ENCODE measurements at places on chromosomes 4 and X.
A peak's percentile ranks its signal among the peaks of the same experiment; 100 is the strongest.

DNA sequence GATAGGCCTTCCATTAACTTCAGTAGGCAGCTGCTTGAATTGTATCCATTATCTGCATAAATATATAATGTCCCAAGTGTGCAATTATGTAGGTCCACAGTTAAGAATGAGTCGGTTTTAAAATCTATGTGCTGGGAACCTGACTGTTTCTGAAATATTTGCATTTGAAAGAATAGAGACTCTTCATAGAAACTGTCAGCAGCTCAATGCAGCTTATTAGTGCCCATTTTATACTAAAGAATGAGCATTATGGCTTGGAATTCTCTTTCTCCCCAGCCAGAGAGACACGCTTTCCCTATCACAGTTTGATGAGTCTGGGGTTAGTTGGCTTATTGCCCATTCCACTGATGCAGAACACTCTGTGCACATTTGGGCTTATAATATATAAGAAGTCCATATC is 202.0 kb upstream of the PCDH7 start:
- no peak for DNase-seq

DNA sequence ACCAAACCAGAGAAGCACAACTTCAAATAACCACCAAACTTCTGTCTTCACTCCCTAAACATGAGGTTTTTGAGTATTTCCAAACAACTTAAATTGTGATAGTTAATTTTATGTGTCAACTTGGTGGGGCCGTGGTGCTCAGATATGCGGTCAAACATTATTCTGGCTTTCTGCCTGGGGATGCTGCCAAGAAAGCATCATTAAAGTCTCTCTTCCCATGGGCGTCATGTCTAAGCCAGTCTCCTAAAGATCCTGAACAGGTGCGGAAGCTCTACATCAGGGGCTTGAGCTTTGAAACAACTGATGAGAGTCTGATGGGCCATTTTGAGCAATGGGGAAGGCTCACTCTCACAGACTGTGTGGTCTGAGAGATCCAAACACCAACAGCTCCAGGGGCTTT is 24.1 kb upstream of the SOD3 start:
- DNase-seq: no peak

DNA sequence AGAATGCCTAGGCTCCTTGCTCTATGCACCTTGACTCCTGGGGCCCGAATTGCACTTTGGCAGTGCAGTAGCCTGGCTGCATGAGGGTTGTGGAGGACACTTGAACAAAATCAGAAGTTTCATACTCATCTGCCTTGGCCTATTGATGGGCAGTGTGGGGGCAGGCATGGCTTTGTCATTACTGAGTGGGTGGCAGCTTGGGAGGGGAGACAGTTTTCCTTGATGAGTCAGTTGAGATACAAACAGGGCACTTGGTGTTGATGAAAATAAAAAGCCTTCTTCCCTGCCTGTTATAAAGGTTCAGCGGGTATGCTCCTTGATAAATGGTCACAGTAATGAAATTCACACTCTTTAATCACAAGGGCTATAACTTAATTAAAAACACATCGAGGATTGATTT is 126.8 kb upstream of the MAMLD1 start:
- no peak for DNase-seq

- no peak for DNase-seq
Observed at GRCh38 chr4:7638984-7639789, 204.5 kb upstream of the PSAPL1 start.

DNA sequence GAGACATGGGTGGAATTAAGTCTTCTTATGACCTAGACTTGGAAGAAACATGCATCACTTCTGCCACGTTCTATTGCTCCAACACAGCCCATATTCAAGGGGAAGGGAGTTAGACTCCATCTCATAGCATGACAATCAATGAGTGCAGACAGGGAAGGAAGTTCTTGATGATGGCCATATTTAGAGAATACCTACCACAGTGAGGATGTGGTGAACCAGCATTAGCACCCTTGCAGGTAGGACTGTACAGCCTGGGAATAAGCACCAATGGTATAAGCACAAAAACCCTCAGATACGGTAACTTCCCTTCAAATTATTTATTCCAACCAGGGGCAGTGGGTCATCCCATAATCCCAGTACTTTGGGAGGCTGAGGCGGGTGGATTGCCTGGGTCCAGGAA is 29.8 kb downstream of the PAGE2 start:
- no peak for DNase-seq

GRCh38 chr4:151013944-151014343 is 1.1 kb downstream of the LRBA start:
- DNase-seq: no peak

- DNase-seq: no peak
Observed at GRCh38 chr4:53937918-53938317, 126.5 kb downstream of the CHIC2 start.

DNA sequence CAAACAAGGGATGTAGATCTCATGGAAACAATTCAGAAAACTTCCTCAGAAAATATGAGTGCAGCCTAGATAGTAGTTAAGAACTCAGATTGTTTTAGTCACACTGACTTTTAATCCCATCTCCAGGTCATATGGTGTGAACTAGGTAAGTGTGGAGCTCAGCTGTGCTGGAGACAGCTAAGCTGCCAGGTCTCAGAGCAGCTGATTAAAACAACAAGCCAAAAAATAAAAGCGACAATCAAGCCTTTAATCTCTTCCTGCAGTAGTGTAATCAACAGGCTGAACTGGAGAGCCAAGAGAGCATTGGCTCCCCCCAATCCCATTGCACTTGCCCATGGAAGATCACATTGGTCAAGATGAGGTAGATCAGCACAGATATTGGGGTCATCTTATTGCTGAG is 98.3 kb upstream of the ATOH1 start:
- DNase-seq: no peak

- DNase-seq: peak; percentile 37
Observed at GRCh38 chr4:25860586-25861279, 2.1 kb downstream of the SEL1L3 start.

DNA sequence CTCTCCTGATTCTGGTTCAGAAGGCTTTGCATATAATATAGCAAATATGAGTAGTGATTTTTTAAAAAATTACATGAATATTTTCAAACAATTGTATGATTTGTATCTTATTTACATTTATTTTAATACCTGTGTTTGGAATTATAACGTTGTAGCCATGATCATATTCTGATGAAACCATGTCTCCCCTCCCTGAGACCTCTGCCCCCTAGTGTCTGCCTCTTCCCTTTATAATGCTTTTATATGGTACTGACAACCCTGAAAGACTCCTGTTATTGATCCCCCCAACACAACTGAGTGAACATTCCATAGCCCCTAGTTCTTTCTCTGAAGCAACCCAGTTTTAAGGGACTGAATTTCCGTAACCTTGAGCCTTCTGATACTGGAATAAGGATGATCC is 187.4 kb downstream of the SOX3 start:
- no peak for DNase-seq

GRCh38 chr4:71254451-71255012 is 84.3 kb upstream of the SLC4A4 start:
- no peak for DNase-seq

DNA sequence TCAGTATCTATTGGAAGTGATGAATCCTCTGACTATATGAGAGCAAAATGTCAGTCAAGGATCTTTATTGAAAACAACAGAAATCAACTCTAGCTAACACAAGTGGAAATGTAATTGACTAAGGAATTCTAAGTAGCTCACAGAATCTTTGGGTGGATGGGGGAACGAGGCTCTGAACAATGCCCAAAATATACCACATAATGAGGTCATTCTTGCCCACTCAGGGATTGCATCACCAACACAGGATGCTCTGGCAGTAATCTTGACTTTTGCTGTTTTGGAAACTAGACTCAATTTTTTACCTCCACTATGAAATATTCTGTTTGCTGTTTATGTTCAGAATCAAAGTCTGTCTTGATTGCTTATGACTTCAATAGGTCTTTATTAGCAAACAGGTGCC is 127.4 kb upstream of the UNC5C start:
- DNase-seq: no peak

- no peak for DNase-seq
Observed at GRCh38 chr4:173009129-173009823, 159.3 kb upstream of the GALNT7 start.

DNA sequence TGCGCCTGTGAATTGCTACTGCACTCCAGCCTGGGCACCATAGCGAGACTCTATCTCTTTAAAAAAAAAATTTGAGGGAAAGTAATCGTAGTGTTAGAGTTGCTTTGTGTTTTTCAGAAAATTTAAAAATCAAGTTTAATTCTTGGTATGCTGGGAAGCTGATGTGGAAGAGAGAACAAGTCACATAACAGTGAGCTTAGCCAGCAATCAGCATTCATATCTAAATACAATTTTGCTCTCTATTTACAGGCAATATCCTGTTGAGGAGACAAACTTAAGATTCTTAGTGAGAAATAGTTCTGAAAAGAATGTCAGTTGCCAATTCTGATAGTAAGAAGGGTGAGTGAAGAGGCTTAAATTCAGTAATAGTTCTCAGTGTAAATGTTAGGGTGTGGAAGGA is 9.6 kb upstream of the NDUFC1 start:
- no peak for DNase-seq

GRCh38 chr4:84971319-84971932 is 4.9 kb upstream of the WDFY3 start:
- peak; percentile 29 for DNase-seq

DNA sequence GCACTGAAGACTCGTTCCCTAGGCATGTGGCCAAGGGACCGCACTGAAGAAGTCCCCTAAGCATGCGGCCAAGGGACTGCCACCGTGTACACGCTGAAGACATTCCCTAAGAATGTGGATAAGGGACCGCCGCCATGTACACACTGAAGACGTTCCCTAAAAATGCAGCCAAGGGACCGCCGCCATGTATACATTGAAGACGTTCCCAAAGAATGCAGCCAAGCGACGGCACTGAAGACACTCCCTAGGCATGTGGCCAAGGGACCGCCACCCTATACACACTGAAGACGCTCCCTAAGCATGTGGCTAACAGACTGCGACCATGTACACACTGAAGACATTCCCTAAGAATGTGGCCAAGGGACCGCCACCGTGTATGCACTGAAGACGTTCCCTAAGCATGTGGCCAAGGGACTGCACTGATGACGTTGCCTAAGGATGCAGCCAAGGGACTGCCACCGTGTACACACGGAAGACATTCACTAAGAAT is 31.5 kb downstream of the DHRSX start:
- DNase-seq: no peak

- peak; percentile 31 for DNase-seq
Observed at GRCh38 chrX:154374313-154375155, at the start of gene FLNA. Gene FLNA, minus strand, starts transcription at chrX:154374634. Its CDS starts 3,389 bp downstream, at chrX:154371245.

DNA sequence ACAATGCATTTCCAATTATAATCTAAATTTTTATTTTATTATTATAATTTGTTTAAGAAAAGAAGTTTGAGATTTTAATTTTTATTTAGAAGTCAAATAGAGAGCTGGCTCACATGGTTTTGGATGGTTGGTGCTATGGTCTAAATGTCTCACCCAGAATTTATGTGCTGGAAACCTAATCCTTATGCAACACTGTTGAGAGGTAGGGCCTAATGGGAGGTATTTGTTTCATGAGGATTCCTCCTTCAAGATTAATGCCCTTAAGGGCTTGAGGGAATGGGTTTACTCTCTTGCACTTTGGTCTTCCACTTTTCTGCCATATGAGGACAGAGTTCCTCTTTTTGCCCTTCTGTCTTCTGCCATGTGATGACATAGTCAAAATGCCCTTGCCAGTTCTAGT is 960.5 kb upstream of the IGFBP7 start:
- DNase-seq: no peak

DNA sequence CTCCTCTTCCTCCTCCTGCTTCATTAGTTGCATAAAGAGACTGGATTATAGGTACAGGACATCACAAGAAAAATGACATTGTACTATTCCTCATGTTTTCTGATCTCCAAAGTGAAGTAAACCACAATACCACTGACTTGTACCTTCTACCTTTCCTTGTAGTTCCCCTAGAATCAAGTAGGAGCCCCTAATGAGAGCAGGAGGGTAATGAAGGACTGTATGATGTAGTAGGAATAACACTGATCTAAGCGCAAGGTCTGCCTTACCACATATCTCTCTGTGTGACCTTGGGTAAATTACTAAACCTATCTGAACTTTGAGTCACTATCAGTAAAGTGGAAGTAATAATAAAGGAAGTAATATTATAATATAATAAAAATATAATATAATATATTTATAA is 3.6 kb downstream of the VSIG4 start:
- no peak for DNase-seq

- peak; percentile 62 for DNase-seq
Observed at GRCh38 chr4:88823058-88823919, 125.7 kb upstream of the NAP1L5 start.

DNA sequence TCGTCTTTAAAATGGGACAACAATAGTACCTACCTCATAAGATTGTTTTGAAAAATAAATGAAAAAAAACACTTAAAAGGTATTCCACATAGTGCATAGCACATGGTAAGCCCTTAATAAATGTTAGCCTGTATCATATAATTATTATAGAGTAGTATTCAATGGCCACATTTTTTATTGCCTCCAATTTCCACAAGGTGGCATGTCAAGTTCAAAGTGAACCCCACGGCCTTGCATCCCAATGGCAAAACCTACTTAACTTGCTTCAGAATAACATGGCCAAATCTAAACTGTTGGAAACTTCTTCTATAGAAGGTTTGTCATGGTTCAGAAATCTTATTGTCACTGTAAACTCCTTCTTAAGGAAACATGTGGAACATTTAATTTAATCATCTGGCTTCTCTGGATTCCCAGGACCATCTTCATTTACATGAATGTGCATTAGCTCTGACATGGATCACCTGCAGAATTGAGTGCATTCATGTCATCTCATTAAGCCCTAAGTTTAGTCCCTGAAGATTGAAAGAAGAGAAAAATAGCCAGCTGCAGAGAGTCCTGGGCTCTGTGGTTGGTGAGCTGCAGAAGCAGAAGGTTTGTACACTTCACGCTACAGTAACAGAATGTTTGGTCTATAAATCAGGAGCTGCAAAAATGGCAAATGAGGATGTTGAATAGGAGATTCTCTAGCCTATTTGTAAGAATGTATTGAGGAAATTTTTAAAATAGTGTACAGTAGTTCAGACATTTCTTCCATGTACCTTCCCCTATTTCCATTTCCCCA is 61.0 kb downstream of the ANXA3 start:
- no peak for DNase-seq

DNA sequence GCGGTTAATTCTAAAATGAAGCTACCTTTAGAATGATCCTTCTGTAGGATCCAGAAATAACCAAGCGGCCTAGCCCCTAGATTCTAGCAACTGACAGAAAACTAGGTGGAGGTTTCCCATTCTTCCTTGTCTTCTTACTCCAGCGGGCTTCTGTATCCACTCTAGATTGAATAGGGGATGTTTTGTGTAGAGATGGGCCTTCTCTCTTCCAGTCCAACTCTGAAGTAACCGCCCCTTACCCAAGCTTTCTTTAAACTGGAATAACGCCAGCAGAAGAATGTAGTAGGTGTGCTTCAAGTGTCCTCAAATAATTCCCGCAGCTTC is 386 bp upstream of the TMEM184C start:
- DNase-seq: no peak

- no peak for DNase-seq
Observed at GRCh38 chrX:34144246-34144645, 12.1 kb upstream of the FAM47A start.

DNA sequence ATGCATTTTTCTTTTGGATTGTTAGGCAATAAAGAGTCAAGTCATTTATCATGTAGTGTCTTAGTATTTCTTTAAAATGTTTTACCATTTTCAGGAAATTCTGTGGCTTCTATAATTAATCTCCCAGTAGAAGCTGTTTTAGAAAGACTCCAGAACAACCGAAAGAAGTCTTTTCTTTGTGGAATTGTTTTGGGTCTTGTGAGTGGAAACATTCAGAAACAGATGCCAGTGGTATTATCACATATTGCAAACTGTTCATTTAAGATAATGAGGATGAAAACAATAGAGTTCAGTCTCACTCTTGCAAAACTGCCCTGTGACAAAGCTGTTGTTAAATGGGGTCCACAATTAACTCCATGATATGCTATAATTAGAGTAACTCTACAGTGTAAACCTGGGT is 211.2 kb upstream of the KIT start:
- no peak for DNase-seq
